Mesenteric fat pad (tissue), 1 donor: ENCODE measurements at places on chromosomes 7 and 10.

DNA sequence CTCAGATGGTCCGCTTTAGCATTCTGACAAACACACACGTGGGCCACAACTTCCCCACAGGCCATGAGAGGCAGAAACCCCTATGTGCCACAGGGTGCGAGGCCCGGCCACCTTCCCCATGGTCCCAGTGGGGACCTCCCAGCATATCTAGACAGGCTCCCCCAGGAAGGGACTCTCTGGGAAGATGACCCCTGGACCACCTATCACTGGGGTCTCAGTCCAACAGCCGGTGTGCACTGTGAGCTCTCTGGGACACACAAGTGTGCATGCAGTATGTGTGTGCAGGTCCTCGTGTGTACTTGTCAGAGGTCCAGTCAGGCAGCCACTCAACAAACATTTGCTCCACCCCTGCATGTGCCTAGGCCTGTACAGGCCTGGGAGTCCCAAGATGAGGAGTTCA is 18.7 kb downstream of the GRID1 start:
- DNase-seq, result no peak

DNA sequence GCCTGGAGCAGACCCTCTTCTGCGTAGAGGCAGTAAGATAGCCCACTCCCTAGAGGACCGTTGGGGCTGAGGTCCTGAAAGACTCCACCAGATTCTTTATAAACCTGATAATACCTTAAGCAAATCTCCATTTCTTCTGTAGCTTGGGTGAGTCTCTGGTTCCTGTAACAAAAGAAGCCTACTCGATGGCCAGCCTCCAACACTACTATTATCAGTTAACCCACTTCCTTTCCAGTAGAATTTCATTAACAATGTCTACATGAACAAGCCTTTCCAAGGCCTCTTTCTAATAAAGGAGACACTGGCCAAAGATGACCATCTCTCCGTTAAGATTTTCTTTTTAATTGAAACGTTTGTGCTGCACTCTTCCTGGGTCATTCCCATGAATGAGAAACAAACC is 201.7 kb upstream of the KCTD7 start:
- DNase-seq, result no peak

DNA sequence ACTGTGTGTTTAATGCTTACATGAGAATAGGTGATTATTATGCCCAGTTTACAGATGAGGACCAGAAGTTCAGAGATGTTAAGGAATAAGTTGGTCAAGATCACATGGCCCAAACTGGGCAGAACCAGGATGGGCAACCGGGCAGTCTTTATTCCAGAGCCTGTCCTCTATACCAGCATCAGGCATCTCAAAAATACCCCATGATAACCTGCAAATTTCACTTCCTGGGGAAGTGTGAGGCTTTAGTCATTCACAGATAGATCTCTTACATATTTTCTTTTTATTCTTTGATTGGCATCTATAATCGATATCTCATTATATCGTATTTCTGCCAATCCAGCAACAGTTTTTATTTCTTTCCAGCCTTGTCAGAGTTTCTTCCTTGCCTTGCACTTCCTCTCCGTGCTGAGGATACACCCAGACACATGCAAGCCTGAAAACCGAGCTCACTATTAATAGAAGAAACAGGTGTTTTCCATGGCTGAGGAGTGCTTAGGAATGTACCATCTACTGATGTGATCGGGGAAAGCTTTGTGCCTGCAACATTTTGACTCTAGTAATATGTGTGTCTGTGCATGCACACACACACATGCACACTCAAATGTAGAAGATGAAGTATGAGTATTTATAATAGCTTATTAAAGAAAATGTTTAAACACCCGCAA is 82.4 kb downstream of the CREM start:
- no peak for DNase-seq

GRCh38 chr7:16416289-16417282 is 4.8 kb downstream of the CRPPA start:
- no peak for DNase-seq

DNA sequence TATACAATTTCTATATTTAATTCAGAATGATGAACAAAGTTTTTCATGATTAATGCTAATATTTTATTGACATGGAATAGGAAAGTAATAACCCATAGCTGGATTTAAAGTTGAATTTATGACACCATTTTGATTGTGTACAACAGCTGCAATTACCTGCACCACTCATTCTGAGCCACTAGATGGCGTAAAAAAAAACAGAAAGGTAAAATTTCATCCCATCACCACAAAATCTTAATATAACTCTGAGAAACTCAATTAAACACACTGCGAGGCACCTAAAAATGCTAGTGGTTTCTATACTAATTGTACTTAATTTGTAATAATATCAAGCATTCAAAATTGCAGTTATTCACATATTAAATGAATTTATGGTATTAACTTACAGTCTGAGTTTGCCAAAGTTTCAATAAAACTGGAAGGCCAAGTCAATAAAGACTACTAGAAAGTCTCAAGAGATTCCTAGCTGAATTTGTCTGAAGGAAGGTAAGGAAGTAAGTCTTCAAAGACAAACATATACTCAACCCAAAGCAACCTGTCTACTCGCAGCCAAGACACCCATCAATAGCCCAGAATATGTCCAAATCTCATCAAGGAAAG is 182.5 kb downstream of the SKAP2 start:
- no peak for DNase-seq

DNA sequence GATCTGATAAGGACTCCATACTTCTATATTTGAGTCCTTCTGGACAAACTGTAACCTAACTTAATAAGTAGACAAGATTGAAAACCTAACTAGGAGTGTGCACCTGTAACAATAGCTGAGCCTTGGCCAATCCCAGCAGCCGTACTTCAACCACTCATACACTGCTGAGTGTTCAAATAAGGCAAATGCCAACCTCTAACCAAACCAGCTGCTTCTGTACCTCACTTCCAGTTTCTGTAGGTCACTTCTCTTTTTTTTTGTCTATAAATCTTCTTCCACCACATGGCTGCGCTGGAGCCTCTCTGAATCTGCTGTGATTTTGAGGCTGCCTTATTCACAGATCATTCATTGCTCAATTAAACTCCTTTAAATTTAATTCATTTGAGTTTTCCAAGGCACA is 753.2 kb downstream of the DNAJB9 start:
- no peak for DNase-seq

DNA sequence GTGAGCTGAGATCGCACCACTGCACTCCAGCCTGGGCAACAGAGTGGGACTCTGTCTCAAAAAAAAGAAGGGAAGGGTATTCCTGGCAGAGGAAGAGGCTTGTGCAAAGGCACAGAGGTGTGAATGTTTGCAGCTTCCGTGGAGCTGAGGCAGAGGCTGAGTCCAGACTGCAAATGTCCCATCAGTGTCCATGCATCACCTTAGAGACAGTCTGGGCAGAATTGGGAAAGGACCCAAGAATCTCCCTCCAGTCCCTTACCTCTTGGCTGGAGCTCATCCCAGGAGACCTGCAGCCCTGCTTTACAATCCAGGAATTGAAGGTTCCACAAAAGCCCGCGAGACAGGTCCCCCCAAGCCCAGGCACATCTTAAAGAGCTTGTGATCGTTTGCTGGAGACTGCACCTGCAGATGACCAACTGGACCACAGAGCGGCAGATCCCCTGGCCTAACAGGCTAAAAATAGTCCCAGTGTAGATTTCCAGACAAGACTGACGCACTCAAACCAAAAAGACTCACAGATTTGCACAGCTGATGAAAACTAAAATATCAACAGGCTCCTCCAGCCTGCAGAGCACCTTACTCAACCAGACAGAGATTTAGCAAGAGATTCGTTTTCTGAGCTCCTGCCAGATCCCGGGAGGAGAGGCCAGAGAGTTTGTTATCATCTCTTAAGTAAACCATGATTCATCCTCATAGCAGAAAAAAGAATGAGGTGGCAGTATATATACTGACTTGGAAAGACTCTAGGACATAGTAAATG is 22.9 kb upstream of the NANOS1 start:
- no peak for DNase-seq

DNA sequence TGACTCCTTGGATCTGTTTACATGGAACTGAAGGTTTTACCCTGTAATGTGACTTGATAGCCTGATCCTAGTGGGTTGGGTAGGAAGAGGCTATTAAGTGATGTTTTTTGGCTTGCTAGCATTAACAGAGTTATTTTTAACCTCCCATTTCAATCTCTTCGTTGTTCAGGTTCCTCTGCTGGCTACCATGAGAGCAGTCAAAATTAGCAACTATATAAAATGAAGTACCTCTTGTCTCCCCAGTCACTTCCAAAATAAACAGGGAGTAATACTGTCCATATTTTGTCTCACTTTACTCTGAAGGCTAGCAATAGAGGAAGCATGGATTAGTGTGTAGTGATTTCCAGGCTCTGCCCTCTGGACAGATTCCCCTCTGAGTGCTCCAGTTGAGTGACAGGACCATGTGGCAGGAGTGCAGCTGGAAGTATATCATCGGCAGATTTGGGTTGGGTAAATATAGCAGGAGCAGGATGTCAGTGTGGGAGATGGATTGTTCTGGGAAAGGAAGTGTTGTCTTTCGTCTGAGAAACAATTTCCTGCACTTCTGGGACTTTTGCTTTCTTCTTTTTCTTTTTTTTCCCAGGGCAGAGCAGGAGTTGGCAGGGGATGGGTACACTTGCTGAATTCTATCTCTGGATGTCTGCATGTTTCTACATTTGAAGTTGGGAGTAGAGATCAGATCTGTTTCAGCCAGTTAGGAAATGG is 35.2 kb downstream of the GBF1 start:
- DNase-seq, result no peak

DNA sequence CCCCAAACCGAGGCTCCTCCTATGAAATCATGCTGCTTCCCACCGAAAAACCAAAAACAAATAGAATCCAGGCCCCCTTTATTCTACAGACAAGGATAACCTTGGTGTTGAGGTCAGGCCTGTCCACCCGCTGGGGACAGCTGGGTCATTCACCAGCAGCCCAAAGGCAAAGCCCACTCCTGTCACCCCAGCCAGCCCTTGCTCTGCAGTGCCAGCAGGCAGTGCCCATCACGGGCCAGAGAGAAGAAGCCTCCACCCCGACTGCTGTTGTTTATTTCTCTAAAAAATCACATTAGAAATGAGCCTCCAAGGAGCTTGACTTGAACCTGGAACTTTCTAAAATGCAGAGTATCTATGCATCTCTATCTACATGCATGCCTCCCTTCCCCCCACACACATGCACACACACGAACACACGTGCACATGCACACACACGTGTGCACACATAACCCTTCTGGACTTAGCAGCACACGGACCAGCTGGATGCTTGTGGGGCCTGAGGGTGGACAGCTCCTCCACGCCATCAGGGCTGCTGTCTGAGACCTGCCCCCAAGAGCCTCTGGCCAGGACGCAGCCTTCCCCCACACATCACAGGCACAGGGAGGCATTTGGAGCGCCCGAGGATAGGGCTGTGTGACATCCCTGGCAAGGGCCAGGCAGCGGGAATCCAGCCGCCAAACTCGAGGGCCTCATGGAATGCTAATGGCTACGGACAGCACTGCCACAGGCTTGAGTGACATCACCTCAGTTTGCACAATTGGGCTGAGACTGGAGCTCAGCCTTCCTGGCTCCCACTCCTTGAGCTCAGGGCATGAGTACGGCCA is 22.8 kb downstream of the PRKAG2 start:
- DNase-seq, result no peak

- DNase-seq, result no peak
These were observed 59.7 kb upstream of the PDCD4 start for GRCh38 chr10:110811791-110812581.

DNA sequence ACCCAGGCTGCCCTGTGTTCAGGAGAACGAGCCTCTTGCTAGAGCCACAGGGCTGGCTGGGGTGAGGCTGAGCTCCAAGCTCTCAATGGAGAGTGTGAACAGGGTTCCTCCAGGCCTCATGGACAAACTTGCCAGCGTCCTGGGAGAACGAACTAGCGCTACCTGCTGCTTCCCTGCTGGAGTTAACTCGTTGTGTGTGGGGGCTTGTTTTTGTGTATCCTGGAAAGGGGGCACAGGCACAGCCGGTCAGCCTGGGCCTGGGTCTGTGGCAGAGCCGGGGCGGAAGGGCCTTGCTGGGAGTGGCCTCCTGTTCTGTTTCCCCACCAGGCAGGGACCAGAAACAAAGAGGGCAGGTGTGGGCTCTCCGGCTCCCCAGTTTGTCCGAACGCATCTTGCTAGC is 259.2 kb downstream of the DNAJB6 start:
- no peak for DNase-seq

- DNase-seq, result no peak
These were observed 6.0 kb downstream of the POLM start for GRCh38 chr7:44076101-44076895.

- DNase-seq, result no peak
These were observed 11.6 kb upstream of the DNMBP start for GRCh38 chr10:100021322-100021721.

- no peak for DNase-seq
These were observed 62.1 kb downstream of the CHN2 start for GRCh38 chr7:29256693-29257002.

GRCh38 chr7:151431281-151431767 is 8.6 kb downstream of the CRYGN start:
- no peak for DNase-seq

- no peak for DNase-seq
These were observed 15.7 kb downstream of the SLIT1 start for GRCh38 chr10:97169911-97170693.

GRCh38 chr10:69051303-69051702 is 36.6 kb upstream of the SRGN start:
- DNase-seq, result no peak

DNA sequence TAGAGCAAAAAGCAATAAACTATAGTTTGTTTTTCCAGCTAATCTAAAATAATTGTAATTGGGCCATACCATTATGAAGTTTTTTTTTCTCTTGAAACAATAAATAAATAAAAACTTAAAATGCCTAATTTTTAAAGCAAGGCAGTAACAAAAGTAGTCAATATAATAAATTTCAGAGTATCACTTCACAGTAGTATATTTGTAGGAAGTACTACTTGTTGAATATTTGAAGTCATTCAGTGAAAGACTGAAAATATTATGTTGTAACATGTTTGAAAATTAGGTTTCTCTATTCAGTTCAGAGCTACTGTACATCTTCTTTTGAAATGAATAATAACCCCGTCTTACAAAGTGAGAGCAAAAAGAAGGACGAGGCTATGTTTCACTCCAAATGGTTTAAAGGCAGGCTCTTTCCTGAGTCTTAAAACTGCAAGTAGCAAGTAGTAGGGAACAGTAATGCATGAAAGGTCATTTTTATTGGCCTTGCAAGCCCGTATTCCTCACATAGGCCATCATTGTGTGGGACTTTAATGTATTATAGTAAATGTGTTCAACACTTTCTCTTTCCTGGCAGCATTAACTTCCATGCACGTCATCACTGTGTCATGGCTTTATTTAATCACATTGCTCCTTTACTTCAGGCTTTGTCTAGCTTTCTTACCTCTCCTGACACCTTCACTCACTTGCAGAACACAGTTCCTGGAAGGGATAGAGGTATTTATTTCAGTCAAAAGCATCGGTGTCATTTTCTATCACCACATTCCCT is 141.4 kb downstream of the VTI1A start:
- no peak for DNase-seq

DNA sequence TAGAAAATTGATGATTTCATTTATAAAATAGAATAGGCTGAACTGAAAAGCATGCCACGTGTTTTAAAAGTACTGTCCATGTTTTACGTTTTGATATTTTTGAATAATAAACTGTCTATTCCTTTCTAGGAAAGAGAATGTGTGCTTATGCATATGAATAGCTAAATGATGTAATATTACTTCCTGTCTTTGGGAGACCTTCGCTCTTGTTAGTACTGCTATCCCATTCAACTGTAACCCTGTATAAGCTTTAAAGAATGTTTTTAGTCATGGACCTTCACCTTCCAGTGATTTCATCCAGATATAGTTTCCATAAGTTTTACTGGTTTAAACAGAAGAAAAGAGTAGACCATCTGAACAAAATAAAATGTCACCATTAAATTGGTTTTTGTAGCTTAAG is 274.4 kb upstream of the SEMA3A start:
- DNase-seq, result no peak
